ENCODE measurements at places on chromosomes 16 and 17.

DNA sequence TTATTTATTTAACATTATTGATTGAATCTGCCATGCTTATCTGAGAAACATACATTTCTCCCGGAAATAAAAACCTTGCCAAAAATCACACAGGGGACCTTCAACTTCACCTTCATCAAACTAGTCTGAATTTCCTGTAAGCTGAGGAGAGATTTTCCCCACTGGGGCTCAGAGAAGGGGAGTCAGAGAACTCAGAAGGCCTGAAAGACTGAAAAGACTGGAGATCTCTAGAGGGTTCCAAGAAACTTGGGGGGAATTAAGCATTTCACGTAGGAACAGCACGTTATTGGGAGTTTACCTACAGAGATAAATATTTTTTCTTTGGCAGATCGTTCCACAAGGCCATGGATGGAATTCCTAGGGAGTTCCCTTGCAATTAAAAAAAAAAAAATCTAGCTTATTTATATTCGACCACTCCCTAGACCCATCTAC, 528 bp upstream of the NOL11 start:
- DNase-seq = no peak

GRCh38 chr17:64202683-64203344, 60.2 kb downstream of the TEX2 start:
- DNase-seq = no peak

GRCh38 chr17:73231395-73231794, 30.3 kb downstream of the CPSF4L start:
- DNase-seq = peak; percentile 8

GRCh38 chr16:26733710-26734109, 333.0 kb upstream of the C16orf82 start:
- no peak for DNase-seq

- no peak for DNase-seq
These were observed 235.7 kb downstream of the PMP22 start for GRCh38 chr17:15029469-15029868.

- DNase-seq = no peak
These were observed 3.8 kb upstream of the FAM171A2 start for GRCh38 chr17:44367231-44367979.

DNA sequence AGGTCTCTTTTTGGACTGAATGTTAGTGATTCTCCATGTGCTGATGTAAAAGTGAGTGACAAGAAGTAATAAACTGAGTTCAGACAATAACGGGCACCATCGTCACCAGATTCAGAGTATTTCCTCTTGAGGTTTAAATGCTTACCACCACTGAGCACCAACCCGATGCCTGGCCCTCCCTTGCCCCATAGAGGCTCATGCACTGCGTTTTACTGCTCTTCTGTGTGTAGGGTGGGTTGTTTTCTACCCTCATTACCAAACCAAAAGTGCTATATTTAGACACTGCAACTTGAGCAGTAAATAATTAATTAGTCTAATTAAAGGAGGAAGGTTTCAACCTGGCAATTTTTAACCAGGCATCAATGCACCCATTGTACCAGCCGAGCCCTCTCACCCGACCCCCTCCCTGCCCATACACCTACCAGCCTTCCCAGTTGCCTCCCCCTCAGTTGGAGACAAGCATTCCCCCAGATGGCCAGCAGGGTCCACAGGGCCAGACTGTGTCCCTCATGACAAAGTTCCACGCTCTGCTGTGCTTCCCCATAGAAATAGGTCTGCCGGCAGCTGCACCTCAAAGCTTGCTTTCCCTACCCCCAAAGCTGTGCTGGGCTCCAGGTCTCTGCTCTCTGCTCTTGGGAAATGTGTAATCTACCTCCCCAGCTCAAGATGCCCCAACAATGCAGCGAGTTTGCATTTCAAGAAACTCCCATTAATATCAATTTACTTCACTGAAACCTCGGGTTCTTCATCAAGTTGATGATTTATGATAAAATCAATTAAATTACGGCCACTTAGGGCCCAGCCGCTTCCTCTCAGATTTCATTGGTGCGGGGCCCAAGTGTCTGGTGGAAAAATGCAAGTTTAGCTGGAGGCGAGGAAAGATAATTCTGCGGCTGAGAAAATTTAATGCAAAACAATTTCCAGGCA, 16.0 kb downstream of the HOXB4 start:
- no peak for DNase-seq

- no peak for DNase-seq
These were observed 18.5 kb downstream of the NPRL3 start for GRCh38 chr16:119835-120491.

DNA sequence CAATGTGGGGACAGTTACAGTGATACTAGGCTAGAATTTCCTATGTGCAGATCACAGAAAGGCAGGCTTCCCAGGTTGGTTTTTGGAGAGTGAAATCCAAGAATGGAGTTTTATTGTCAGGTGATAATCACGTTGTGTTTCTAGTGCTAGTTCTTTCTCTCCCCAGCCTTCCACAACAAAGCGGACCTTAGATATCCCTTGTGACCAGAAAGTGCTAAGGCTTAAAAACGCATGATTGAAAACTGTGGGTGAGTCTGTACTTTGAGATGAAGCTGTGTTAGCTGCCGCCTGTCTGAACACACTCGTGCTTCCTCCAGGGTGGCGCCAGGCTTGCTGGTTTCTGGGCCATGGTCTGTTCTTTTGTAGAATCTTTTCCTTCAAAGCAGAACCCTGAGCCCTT, 52.1 kb downstream of the BANP start:
- DNase-seq = no peak

DNA sequence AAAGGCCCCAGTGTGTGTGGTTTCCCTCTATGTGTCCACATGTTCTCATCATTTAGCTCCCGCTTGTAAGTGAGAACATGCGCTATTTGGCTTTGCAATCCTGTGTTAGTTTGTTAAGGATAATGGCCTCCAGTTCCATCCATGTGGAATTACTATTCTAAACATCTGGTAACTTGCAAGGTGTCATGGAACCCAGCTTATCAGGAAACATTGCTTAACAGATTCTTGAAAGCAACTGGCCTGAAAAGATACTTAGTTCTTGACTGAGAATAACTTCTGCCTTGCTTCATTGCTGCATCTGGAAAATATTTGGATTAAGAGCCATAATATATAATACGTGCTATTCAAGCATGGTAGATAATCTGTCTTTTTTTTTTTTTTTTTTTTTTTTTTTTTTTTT, 27.8 kb downstream of the PAFAH1B1 start:
- no peak for DNase-seq

- DNase-seq = peak; percentile 80
These were observed 19.1 kb downstream of the COQ7 start for GRCh38 chr16:19086322-19087199.

DNA sequence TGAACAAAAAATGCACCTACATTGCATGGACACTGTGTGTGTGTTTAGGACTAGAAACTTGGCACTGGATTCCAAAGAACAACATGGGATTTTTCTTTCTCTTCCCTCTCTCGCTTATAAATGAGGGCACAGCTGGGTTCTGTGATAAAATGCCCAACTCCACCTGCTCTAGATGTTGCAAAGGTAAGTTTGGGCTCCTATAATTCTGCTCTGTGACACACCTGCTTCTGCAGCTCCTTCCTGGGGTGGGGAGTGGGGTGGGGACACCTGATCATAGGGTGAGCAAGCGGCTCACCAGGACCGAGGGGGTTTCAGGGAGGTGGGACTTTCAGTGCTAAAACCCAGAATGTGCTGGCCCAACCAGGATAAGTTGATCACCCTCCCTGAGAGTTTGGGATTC, 104.3 kb downstream of the AXIN2 start:
- no peak for DNase-seq

DNA sequence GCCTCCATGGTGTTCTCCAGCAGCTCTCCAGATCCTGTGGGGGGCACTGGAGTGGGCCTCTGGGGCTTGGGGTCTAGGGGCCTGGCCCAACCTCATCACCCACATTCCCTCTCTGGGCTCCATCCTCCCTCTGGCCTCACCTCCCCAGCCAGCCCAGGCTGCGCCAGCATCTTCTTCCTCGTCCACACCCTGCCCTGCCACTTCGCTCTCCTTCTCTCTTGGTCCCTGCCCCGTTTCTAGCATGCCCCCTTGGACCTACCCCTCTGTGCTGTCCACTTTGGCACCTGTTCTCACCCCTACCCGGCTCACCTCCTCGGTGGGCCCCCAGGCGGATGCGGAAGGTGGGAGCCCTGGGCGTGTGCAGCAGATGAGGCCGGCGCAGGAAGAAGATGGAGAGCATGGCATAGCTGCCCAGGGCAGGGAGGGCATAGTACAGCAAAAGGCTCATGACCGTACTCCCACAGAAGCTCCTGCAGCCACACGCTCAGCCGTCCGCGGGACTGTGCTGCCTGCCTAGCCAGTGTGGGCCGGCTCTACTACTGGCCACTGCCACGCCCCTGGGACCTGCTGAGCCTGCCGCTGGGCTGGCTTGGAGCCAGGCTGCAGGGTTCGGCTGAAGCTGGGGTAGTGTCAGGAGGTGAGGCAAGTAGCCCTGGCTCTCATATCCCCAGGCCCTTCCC, at the start of gene GDPD3:
Gene GDPD3 (minus strand): TSS at position 507 of the 680 bp plus-strand sequence. CDS start 59 bp downstream, at position 448.
- DNase-seq = no peak

DNA sequence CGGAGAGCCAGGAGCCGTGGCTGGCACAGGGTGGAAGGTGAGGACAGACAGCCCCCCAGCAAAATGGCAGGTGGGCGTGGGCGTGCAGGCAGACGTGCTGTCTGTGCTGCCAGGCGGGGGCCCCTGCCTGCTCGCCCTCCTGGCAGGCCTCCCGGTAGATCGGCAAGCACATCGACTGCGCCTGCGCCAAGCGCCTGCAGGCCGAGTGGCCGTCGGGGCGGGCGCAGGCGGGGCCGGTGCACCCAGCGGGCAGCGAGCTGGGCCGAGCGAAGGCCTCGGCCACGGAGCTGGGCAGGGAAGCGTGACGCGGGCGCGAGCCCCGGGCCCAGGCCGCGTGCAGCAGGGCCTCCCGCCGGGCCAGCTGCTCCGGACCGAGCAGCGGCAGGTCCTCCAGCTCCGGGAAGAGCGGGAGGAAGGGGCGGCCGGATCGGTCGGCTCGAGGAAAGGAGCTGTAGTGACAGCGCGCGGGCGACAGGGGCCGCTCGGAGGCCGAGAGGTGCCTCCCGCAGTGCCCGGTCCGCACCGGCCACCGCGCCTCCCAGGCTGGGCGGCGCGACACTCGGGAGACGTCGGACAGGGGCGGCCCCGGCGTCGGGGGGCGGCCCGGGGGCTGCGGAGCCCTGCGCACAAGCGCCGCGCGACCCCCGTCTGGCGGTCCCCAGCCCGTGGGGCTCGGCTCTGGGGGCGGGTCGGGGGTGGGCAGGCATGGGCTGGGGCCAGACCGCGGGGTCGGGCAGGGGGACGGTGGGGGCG, 16.9 kb downstream of the GRIN2C start:
- DNase-seq = peak; percentile 23

DNA sequence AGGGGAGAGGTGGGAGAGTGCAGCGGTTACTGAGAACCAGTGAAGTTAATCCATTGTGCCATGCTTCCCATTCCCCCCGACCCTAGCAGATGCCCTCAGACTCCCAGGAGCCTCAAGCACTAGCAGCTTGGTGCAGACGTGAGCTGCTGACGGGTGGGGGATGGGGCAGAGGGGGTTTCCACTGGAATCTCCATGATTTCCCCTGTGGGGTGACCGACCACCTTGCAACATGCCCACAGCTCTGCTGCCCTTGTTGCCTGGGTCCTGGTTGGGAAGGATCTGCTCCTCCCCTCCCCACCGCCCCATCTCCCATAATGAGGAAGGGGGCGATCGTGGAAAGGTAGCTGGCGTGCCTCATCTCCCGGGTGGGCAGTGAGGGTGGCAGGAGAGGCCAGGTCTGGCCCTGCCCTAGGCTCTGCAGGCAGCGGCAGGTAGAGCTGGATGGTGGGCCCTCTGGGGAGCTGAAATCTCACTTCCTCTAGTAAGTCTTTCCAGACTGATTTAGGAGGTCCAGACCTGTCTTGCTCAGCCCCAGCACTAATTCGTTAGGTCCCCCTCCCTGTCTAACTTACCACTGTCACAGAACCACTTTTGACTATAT, 9.6 kb downstream of the FLOT2 start:
- DNase-seq = no peak

- DNase-seq = peak; percentile 86
These were observed 1.2 kb downstream of the NGFR start for GRCh38 chr17:49496183-49496866.

- DNase-seq = no peak
These were observed 2.5 kb downstream of the RPAIN start for GRCh38 chr17:5422505-5422904.

DNA sequence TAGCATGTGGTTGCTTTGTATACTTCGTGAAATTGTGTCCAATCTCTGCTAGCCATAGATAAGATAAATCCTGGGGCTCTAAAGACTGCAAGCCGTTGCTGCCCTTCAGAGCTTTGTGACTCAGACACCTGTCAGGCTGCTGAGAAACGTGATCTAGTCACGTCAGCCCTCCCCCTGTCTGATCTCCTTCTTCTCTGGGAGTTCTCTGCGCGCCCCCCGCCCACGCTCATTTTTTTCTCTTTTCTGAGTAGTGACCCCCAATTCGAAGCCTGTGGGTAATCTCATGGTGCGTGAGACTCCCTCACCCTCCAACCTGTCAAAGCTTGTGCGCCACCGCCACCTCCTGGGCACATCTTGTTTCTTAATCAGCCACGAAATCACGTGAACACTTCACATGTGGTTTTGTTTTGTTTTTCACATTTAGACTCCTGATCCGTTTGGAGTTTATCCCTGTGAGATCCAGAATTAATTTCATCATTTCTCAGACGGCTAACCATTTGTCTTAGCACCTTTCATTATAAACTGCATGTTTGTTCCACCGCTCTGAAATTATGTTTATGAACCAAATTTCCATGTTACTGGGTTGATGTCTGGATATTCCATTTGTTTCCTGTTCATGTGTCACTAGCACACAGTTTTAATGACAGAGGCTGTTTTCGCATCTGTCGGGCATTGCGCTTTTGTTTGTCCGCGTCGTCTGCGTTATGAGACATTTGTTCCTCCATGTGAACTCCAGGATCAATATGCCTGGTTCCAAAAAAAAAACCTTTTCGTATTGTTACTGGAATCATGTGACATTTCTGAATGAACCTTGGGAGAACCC, 977 bp upstream of the ZNF778 start:
- peak; percentile 81 for DNase-seq

DNA sequence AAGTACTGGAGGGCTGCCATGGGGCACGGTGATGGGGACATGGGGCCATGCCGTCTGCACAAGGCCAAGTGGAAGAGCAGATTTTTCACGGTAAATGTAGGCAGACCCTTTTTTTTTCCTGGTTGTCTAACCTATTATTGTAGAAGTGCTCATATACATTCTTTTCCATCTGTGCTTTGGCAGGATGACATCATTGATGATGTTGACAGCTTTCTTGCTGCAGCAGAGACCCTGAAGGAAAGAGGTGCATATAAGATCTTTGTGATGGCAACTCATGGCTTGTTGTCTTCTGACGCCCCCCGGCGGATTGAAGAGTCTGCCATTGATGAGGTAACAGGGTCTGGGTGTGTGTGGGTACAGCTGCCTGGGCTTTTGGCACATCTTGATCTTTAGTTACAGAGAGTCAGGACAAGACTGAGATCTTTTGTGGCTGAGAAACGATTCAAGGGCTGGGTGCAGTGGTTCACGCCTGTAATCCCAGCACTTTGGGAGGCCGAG, 23.3 kb upstream of the SLC5A10 start:
- no peak for DNase-seq

Data from CD4-positive, alpha-beta T cell treated with Interferon alpha-2 for 1 hour (primary cell).